ENCODE measurements at places on chromosomes 7 and 10.

DNA sequence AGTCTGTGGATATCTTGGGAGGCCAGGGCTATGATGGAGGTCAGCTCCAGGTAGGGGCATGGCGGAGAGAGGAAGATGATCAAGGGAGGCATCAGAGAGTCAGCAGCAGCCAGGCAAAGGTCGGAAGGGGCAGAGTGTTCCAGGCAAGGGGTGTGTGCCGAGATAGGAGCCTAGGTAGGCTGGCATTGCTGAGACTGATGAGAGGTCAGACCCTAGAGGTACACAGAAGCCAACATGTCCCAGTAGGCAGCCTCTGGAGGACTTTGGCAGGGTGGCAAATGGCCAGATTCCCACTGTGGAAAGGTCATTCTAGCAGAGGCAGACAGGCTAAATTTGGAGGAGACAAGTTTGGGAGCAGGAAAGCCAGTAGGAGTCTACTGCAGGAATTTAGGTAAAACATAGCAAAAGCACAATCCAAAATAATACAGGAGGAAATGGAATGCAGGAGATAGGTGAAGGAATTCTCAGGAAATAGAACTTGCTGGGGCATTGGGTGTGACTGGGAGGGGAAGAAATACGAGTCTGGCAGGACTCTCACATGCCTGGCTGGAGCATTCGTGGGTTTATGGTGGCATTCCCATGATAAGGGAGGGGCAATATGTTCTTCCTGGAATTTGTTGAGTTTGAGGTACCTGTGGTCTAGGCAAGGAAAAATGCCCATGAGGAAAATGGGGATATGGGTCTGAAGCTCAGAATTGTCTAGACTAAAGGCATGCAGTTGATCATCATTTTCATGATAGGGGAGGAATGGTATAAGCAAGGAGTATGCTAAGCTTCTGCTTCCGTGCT is 25.7 kb downstream of the TMEM176A start:
- no peak for DNase-seq

GRCh38 chr7:78052112-78052511 is 253.5 kb downstream of the PHTF2 start:
- no peak for DNase-seq

- no peak for DNase-seq
Observed at GRCh38 chr10:101380353-101381017, 26.5 kb downstream of the BTRC start.

- DNase-seq: no peak
Observed at GRCh38 chr7:142120524-142120923, 9.0 kb downstream of the MGAM2 start.

DNA sequence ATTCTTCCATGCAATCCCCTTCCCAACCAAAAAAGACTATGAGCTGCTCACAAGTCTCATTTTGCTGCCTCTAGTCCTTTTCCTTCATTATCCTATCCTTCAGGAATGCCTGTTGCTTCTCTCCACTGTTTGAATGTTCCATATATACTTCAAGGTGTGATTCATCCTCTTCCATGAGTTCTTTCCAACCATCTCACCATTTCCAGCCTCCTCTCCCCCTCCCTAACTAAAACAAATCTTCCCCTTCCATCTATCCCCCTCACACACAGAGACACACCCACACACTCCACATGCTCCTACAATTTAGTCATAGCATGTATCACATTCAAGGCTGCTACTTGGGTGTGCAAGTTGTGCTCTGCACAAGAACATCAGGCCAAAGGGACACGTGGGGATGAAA is 254.3 kb downstream of the DYNC1I1 start:
- DNase-seq: no peak

DNA sequence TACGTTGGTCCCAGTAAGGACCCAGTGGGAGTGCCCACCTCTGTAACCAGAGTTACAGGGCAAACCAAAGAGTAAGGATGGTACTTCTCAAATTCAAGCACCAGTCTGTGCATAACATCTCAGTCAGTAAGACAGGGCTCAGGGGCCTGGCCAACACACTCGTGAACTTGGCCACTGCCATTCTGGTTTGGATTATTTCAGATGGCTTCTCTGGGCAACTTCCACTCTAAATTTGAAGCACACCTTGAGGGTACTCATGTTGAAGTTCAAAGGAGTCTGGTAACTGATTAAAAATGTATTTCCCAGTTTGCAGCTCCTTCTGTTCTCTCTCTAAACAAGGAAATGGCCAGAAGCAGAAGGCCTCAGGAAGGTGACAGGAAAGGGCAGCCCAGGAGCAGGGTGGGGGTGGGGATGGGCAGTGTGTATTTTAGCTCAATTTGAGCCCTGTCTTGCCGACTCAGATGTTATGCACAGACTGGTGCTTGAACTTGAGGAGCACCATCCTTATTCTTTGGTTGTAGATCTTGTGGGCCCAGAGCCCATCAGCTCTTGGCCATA is 107.3 kb upstream of the GLI3 start:
- no peak for DNase-seq

Data from stimulated activated naive CD8-positive, alpha-beta T cell treated with anti-CD3 and anti-CD28 coated beads, Interleukin-15, amount 100 ng/mL, for 72 hours (primary cell).